Stimulated activated CD8-positive, alpha-beta memory T cell treated with anti-CD3 and anti-CD28 coated beads, Interleukin-4, amount 100 ng/mL, for 1 hour (primary cell): ENCODE measurements at places on chromosomes 3 and 15.

- no peak for DNase-seq
Observed at GRCh38 chr3:169541528-169541927, 122.0 kb downstream of the MECOM start.

DNA sequence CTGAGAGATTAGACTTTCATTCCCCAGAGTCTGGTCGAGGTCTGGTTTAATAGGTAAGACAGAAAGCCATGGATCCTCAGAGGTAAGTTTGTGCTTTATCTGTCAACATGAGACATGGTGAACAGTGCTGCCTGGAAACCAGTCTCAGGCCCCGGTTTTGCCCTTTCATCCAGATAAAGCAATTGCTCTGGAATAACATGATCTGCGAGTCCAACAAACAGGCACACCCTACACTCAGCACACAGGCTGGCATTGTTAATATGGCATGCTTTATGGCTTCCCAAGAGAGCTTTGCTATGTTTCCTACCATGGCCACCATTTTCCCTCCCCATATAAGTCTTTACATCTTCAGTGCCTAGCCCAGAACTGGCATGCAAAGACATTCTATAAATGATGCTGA lies 30.1 kb upstream of the MNS1 start:
- no peak for DNase-seq

DNA sequence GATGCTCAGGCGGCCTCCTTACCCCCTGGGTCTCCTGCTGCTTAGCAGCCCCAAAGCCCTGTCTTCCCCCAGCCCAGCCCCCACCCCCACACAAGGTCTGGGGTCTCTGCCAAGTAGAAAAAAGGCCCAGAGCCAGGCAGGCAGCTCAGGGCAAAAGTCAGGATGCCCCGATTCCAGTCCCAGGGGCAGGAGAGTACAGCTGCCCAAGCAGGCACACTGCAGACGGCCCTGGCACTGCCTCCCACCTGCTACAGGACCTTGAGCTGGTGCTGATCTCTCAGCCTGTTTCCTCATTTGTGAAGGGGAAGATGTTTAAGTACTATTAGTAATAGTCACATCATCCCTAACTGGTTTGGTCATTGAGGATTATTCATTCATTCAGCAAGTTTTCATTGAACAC lies 12.6 kb downstream of the TMEM43 start:
- DNase-seq = no peak

DNA sequence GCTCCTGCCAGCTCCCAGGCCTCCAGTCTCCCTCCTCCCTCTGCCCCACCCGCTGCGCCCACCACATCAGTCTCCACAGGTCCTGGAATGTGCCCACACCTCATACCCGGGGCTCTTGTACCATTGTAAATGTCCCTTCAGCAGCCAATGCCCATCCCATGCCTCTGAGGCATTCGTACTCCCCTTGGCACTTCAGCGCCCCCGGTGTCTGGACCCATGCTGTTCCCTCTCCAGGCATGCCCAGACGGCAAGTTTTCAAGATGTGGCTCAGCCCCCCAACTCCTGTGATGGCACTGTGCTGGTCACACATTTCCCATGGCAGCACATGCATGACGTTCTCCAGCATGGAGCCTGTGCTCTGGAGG lies 13.3 kb downstream of the PLXND1 start:
- no peak for DNase-seq

DNA sequence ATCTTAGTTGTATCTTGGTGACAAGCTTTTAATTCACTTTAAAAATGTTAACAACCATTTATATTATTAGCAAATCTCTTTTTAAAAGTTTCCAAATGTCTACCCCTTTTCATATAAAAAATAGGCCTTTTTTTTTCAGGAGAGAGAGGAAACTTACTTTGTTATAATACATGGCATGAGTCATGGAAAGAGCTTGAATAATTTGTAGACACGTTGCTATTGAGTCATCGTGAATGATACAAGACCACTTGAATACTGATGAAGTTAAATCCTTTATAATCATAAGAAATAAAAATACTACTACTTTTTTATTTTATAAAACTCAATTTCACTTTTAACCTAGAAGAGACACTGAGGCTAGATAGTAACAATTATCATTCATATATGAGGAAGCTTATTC lies 70.3 kb upstream of the BBX start:
- DNase-seq = no peak

GRCh38 chr3:197709135-197709534 lies 27.6 kb downstream of the RUBCN start:
- no peak for DNase-seq

DNA sequence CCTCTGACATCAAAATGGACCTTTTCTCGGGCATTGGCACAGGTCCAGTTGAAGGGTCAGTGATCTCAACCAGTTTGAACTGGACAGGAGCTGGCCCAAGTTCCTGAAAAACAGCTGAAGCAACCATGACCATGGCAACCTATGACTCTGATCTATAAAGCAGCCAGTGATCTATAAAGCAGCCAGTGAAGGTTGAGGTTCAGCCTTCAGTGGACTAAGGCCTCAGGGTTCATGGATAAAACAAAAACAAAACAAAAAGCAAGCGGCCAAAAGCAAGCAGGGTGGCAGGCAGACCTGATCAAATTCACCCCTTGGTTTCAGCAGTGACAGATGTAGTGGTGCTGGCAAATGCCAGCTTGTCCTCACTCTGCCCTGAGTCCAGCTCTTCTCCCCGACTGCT lies 10.0 kb upstream of the CHRNB4 start:
- DNase-seq = no peak

DNA sequence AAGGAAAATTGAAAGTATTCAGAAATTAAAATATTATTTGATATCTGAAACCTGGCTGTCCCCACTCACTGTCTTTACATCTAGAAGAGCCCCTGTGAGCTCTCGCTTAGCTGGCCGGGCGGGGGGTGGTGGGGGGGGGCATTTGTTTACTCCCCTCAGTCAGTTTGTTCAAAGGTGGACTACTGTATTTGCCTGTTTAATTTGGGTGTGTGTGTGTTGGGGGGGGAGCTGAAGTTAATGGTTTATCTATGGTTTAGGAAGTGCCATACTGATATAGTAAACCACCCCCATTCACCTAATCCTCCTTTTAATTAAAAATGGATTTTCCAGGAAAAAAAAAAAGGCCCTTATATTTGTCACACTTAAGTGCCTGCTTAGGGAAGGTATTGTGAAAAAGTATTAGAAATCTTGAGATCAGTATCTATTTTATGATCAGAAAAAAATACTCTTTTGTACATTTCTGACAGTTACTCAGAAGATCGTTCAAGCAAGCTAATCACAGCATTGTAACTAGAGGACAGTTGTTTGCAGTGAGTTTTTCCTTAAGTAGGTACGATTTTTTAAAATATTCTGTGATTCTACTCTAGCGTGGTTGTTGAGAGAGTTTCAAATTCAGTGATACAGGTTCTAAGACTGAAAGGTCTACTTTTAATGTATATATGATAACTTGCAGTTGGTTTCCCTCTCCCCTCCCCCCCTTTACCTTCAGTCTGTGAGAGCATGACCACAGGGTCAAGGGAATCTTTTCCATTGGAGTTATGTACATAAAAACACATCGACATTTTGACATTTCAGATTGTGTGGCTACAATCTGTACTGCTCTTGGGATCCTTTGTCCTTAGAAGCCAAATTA lies 8.5 kb downstream of the NR2F2 start:
- DNase-seq = no peak

GRCh38 chr15:68228971-68229385 lies 550 bp downstream of the CLN6 start:
- no peak for DNase-seq

- DNase-seq = no peak
Observed at GRCh38 chr3:84962415-84962814, 3.6 kb downstream of the CADM2 start.

DNA sequence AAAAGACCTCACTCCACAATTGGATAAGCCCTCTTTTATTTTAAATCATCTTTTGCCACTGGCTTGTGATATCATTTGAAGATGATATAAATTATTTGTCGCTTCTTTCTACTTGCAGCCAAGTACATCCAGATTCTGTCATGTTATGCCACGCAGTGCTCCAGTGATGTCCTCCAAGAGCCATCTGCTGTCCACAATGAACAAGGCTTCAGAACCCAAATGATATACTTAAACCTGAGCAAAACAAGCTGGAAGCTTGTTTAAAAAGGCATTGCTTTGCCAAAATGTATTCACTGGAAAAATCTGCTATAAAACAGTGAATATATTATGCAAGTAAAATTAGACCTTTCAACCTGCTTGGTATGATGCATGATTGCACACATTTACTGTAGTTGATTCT lies 58.8 kb upstream of the ARL6 start:
- no peak for DNase-seq

DNA sequence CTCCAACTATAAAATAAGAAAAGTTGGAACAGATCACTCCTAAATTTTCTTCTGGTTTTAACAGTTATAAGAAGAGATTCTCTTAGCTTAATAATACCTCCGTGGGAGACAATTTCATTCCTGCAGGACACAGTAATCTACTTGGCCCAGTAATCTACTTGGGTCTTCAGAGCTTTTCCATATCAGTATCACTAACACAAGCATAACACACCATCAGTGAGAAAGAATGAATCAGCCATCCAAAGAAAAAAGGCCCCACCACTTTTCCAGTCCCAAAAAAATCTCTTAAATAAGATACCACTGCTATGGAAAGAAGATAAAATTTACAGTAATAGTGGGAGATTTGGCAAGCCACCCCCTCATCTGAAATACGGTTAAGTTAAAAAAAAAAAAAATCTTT lies 20.2 kb downstream of the SIN3A start:
- DNase-seq = no peak

GRCh38 chr3:46283881-46284450 lies 41.7 kb downstream of the CCR3 start:
- DNase-seq = no peak

GRCh38 chr3:170584585-170585007 lies 1.3 kb downstream of the SLC7A14 start:
- peak; percentile 2 for DNase-seq

DNA sequence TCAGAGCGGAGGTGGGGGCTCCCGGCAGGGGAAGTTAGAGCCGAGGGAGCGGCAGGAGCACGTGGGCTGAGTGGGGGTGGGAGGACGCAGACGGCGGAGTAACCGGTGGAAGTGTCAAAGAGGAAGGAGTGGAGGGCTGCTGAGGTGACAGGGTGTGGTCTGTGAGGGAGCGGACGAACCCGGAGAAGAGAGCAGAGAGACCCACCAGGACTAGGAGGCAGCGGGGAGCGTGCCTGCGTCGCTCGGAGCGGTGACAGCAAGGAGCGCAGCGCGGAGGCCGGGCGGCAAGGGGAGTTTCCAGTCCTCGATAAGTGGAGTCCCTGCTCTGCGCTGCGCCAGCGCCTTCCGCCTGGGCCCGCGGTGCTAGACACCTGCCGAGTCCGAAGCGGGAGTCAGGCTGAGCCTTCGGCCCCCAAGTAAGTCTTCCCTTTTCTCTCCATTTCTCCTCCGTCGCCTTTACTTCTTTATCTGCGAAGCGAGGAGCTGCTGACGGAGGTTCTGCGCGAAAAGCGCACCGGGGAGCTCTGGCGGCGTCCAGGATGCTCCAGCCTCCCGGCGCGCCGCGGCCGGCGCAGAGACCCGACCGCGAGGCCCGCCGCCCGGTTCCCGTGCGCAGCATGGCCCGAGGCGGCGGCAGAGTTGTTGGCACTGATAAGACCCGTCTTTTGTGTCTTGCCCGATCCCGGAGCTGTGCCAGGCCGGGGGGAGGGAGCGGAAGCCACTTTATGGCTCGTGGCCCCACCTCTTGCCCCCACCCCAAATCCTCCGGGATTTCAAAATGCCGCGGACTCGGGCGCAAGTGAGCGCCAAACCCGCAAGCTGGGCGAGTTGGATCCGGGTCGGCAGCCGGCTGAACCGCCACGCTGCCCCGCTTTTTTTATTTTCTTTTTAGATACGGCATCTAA lies 533.0 kb upstream of the SEMA6D start:
- DNase-seq = no peak

GRCh38 chr3:65723985-65724384 lies 314.7 kb downstream of the MAGI1 start:
- no peak for DNase-seq

GRCh38 chr3:179624451-179624850 lies 19.9 kb downstream of the NDUFB5 start:
- no peak for DNase-seq

- DNase-seq = no peak
Observed at GRCh38 chr3:150177673-150178381, 207.1 kb upstream of the PFN2 start.

DNA sequence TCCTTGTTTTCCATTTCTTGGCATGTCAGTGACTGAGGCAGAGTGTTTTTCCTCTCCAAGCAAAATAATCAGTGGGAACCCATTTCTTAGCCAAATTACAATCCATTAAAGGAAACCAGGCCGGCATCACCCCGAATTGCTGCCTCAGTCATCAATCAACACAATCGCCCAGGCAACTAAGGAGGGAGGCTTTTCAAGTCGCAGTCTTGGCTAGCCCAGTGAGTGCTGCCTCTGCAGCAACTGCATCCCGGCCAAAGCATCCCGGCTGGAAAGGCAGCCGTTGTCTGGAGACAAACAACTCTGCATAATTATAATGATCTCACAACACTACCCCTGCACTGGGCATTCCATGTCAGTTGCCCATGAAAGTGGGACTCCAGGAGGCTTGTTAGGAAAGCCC lies 213.5 kb upstream of the PRICKLE2 start:
- DNase-seq = no peak

DNA sequence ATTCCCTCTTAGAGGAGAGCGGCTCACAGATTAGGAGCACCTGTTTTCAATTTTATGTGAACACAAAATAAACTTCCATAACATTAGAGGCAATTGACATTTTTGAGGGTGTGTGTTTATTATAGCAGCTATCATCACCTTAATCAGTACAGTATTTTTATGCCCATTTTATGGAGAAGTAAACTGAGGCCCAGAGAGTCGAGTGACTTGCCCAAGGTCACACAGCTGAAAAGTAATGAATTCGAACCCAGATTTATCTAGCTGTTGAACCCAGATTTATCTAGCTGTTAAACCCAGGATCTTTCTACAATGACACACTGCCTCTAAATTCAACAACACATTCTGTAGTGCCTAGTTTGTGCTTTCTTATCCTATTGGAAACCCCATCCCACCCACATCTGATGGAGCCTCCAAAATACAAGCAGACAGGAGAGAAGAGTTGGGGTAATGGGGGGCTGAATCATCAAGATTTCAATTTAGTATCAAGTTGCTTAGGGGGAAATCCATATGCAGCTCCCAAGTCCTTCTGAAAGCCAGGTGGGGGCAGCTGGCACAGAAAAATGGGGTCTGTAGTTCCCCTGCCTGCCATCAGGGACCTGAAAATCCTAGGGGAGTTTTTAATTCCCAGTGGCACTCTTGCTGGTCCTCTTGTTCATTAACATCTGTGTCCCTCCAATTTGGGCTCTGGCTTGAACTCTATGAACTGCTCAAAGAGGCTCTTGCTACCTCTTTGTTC lies 50.4 kb upstream of the TRA2B start:
- DNase-seq = no peak

GRCh38 chr3:146839727-146840375 lies 234.7 kb upstream of the PLSCR5 start:
- DNase-seq = no peak

DNA sequence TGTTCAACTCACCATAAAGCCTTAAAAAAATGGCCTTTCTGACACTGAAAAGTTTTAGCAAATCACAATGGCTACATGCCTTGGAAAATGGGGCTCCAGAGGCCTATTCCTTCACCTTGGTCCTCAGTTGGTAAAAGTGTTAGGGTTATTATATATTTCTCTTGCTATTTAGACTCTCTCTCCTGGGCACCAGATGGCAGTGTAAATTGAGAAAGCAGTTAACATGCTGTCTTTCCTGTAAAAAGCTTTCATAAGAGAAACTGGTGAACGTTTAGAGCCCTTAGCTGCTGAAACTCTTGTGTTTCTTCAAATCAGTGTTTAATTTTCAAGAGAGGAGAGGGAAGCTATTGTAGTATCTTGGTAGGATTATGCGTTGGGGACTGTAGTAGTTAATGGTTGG lies 89.9 kb downstream of the LRTM1 start:
- DNase-seq = no peak

- DNase-seq = no peak
Observed at GRCh38 chr3:122458992-122459391, 43.1 kb upstream of the WDR5B start.
